Kasumi-1 (cell line): ENCODE measurements at places on chromosomes 2 and 18.

- DNase-seq: no peak
Observed at GRCh38 chr2:146785101-146785500, 1059.7 kb upstream of the ACVR2A start.

DNA sequence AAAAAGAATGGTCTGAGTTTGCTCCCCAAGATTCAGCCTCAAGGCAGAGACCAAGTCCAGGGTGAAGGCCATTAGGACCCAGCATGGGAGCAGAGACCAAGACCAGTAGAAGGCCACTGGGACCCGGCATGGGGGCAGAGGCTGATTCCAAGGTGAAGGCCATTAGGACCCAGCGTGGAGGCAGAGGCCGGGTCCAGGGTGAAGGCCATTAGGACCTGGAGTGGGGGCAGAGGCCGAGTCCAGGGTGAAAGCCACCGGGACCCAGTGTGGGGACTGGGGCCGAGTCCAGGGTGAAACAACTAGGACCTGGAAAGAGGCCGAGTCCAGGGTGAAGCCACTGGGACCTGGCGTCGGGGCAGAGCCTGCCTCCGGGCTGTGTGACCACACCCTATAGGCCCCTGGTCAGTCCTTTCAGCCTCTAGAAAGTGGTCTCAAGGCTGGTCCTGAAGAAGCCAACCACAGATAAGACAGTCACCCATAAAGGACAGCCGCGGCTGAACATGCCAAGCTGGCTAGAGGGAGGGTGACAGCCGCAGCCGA is 113.8 kb upstream of the SALL3 start:
- no peak for DNase-seq

DNA sequence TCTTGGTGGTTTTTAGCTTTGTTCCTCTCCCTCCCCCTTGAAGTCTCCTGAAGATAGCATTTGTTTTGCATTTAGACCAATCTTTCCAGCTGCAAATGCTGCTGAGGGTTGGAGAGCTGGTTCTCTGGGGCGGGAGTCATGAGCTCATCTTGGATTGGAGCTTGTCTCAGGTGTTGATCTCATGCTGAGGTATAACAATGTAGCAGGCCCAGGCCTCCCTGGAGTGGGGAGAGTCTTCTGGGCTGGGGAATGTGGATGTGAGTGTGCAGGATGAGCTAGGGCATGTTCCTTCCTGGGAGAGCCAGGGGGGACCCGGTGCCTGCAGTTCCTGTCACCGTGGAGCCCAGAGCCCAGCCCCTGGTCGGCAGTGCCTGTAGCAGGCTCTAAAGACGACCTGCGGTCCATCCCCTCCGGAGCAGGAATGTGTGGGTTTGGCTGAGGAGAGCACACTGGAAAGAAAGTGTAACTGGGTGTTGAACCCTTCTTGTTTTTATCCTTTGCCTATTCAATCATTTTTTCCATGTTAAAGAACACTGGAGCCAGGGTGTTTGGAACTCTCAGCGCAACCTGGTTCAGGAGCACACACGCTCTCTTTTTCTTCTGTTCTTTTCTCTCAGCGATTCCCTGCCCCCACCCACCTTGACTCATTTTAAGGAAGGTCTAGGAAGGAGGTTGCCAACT is 2.7 kb downstream of the ZNF532 start:
- DNase-seq: no peak

DNA sequence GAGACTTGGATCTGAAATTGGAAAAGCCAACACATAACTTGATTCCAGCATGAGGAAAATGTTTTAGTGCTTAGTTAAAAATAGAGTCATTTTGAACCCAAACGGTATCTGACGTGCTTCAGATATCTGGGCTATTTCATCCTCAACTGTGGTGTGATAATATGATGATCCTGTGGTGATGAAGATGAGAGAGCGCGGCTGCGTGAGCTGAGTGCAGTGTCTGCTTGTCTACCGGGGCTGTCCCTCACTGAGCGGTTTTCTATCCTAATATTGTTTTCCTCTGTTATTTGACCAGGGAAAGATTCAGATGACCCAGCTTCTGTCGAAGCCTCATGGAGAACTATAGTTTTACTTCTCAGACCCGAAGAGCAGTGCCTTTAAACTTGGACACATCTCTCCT is 5.8 kb downstream of the TWIST2 start:
- DNase-seq: no peak

- no peak for DNase-seq
Observed at GRCh38 chr18:54173980-54174630, 50.4 kb downstream of the MBD2 start.

GRCh38 chr2:120754067-120754960 is 18.6 kb downstream of the GLI2 start:
- no peak for DNase-seq

GRCh38 chr2:179745635-179746256 is 115.7 kb downstream of the ZNF385B start:
- DNase-seq: no peak

- DNase-seq: no peak
Observed at GRCh38 chr2:36468463-36469105, 113.0 kb downstream of the CRIM1 start.

DNA sequence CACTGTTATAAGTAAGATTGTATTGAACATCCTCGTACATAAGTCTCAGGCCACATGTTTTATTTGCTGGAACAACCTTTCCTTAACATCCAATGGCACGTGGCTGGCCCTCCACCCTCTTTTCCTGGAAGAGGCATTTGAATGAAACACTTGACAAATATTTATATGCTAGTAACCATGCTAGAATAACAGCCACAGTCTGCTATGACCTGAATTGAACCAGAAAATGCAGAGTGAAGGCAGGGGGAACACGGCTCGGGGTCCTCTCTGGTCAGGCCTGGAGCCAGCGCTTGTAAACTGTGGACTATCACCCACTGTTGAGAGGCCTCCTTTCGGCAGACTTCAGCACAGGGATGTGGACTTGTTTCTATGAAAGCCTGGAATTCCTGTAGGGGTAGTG is 198.2 kb upstream of the COPS8 start:
- no peak for DNase-seq

- no peak for DNase-seq
Observed at GRCh38 chr2:3449086-3449485, 69.6 kb downstream of the TRAPPC12 start.

DNA sequence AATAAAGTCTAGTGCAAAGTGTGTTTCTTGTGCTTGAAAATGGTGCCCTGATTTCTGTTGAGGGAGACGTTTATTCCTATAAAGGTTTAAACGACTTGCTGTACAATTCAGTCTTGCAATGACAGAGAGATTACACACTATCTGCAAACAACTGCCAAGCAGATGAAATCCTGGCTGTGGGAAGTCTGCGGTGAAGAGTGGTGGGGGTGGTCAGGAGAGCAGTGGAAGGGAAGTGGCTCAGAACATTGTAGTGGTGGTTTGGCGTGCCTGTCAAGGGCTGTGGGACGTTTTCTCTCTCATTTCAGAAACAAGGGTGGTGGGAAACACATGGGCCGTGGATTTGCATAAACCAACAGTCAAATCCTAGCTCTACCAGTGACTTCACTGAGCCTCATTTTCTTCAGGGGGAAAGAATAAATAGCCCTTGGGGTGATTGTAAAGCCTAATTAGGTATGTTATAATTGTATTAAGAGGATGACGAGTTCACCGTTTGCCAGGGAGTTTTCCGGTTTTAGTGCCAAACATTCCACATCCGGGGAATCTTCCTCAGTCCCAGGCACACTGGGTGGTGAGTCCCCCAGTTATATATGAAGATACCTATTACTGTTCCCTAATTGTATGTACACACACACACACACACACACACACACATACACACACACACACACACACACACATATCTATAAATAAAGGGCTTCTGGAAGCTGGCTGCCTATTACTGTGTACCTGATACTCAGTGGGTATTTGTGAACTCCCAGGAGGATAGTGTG is 115.0 kb downstream of the SPTBN1 start:
- DNase-seq: peak; percentile 94

DNA sequence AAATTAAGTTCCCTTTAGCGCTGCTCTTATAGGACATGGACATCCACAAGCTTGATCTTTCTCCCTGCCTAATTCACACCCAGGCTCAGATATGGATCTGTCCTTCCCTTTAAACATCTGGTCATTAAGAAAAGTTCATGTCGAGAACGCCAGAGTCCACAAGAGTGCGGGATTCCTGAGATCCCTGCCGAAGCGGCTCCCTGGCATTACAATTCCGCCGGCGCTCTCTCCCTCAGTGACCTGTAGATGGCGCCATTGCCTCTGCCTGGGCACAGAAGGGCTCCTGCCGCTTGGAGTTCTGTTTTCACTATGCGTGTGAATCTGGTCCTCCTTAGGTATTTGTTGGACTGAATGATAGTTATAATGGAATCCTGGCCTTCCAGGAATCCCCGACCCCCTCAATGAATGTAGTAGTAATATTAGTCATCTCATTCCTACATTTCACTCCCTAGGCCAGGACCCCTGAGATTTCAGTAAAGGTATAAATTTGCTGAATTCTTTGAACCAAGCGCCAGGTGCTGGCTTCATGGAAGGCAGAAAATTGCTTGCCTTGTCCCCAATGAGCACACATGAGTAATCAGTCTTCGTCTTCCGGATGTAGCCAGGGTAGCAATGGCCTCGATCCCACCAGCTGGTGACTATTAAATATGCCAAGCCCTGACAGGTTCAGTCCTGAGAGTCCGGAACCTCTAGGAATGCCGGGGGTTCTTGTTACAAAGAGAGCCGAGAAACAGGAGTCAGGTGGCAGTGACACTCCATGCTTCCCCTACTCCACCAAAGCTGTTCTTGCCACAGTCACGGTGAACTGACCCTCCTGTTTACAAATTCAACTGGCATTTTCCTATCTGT is 26.4 kb upstream of the CD207 start:
- peak; percentile 74 for DNase-seq

- peak; percentile 54 for DNase-seq
Observed at GRCh38 chr2:210577263-210578071, 21.1 kb downstream of the CPS1 start.

GRCh38 chr2:112518807-112519206 is 23.5 kb upstream of the POLR1B start:
- no peak for DNase-seq

DNA sequence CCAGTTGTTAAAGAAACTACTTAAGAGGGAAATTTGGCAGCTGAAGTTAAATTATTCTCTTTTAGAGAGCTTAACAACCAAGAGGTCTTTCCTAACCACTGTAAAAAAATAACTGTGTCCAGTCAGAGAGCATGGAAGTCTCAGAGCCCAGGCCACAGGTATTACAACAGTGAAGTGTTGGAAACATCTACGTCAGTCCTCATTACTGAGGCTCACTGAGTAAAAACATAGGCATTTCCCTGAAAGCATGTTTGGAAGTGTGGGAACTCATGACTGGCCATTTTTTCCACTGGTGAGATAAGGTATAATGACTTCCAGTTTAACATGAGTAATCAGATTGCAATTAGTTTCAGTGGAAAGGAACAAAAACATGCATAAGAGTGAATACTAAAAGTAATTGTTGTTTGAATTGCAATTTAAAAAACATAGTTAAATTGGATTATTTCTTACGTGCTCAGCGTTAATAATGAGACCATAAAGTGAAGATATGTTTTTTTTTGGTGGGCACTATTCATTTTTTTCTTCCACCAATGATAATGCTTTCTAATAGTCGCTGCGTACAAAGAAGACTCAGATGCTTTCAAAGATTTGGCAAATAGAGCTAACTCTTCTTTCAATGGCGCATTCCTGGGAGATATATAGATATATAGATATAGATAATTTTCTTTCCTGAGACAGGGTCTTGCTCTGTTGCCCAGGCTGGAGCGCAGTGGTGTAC is 60.8 kb downstream of the EFEMP1 start:
- DNase-seq: no peak

GRCh38 chr18:57436965-57437333 is 1.8 kb downstream of the ONECUT2 start:
- no peak for DNase-seq
